ENCODE measurements at places on chromosomes 4 and X.

DNA sequence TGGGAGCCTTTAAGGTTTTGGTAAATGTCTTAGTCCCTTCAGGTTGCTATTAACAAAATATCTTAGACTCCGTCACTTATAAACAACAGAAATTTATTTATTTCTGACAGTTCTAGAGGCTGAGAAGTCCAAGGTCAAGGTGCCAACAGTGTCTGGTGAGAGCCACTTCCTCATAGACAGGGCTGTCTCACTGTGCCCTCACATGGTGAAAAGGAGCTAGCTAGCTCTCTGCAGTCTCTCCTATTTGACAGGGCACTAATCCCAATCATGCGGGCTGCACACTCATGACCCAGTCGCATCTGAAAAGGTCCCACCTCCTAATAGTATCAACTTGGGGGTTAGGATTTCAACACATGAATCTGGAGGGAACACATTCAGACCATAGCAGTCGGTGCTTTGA is 63.4 kb upstream of the KLF3 start:
- no peak for DNase-seq

- no peak for DNase-seq
Observed at GRCh38 chr4:41043465-41043864, 170.9 kb downstream of the APBB2 start.

DNA sequence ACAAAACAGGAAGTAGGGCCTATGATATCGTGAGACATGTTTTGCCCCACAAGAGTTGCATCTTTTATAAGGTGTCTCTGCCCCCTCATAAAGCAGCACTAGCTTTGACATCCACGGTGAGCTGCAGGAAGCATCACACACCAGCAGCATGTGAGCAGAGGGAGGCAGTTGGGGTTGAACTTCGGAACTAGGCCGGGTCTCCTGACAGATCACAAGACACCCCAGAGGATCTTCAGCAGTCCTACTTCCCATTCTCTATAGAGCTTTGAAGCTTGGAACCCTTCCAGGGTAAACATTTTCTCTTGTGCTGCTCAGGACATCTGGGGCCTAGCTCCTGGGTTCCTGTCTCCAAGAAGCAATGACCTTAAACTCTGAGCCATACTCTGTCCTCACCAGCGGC is 27.5 kb downstream of the YY2 start:
- no peak for DNase-seq

DNA sequence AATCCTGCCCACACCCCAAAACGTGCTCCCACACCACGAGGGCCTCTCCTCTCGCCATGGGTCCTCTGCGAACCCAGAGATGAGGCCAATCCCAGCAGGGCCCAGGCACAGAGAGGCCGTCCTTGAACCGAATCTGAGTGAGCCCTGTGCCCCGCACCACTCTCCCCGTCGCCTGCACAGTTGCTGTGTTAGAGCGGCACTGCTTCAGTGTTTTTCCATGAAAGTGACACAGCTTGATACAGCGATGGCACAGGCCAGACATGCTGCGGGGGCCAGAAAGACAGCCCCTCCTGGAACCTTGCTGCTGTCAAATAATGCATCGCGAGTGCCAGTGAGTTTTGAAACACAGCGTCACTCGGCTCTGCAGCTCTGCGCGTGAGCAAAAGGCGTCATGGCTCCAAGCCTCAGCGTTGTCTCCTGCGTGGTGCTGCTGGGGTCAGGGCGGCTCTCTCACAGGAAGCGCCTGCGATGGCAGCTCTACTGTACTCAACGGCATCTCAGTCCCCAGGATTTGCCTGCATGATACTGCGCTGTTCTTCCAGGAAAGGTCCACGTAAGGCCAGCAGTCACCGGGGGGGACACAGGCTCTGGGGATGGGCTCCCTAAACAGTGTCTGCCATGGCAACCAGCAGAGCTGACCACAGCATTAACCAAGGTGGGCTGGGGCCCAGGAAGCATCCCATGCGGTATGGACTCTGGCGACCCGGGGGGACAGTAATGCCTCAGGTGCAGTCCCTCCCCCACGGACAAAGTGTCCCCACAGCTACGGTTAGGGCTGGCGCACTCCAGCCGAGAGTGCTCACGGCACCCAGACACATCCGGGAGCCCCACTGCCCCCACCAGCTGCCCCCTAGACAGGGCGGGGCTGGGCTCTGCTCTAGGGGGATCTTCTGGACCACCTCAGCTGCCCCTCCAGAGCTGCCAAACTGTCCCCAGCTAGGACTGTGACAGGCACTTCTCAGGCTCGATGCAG is 63.1 kb downstream of the ACOX3 start:
- no peak for DNase-seq

DNA sequence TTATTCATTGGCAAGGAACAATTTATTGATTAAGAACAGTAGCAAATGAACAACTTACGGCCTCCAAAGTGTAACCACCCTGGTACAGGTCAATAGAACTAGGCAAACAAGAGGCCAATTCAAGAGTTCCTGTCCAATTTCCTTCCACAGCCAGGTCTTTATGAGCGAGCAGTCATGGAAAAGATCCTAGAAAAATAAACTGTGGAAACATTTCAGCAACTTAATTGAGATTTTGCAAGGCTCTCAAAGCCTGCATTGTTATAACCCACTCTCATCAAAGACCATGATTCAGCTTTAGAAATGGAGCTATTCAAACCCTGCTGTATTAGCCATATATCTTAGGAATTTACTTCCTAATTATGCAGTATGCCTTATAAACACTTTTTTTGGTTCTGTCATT is 43.6 kb downstream of the UNC5C start:
- no peak for DNase-seq

- DNase-seq, result no peak
Observed at GRCh38 chrX:134604701-134605311, 53.5 kb downstream of the PLAC1 start.
